ENCODE measurements at places on chromosomes 5 and 9. TPM values are rescaled to one million over a fixed set of nuclear protein-coding genes. Genes with fewer than 3 reads are reported as not detected.

Gene THG1L
- 29.9 TPM for total RNA-seq

Gene EXOC3
- total RNA-seq, result 31.9 TPM

Gene RAI14
- total RNA-seq, result 94.8 TPM

Gene PCDHGB2
- not detected for total RNA-seq

Gene CARTPT
- not detected for total RNA-seq

Gene PHF24
- 0.21 TPM for total RNA-seq

Gene PGM5
- not detected for total RNA-seq

Gene AFAP1L1
- total RNA-seq, result 5.1 TPM

Gene EDIL3
- total RNA-seq, result 0.25 TPM

Gene CSF1R
- total RNA-seq, result 0.33 TPM
